Activated naive CD8-positive, alpha-beta T cell treated with anti-CD3 and anti-CD28 coated beads, Interleukin-2, amount 50 U/mL, for 24 hours (primary cell): ENCODE measurements at places on chromosomes 12 and 14.

DNA sequence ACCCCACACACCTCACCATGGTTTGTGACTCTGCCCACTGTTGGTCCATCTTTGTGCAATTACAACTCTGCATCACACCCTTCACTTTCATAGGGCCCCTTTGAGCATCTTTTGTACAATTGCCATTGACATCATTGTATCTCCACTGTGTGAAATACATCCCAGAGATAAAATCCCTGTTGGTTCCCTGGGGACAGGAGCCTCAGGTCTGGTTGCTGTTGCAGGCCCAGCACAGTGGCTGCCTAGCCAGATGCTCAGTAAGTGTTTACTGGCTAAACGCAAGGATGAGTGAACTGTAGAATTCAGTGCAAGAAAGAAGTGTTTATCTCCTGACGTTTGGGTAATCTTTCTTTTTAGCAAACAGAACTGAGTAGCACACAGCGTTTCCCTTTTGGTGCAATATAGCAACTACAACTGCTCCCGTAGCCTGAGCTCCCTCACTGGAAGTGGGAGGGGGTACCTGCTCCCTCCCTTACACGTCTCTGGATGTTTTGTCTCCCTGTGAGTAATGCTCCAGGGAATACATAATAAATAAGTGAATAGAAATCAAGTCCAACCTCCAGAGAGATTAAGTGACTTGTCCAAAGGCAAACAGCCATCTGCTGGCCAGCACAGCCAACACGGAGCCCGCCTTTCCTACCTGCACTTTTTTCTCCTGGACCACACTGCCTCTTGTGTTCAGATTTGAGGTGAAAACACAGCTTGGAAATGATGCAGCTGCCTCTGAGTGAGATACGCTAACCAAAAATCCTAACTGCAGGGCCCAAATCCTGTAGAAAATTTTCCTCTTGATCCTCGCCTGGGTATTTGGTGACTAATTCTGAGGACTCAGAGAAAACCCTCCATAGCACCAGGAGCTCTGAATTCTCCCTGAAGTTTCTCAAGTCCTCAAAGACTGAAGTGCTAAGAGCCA is 27.4 kb downstream of the GALNT16 start:
- no peak for DNase-seq

- DNase-seq = no peak
Measured at GRCh38 chr12:129101816-129102215, 248.5 kb downstream of the GLT1D1 start.

GRCh38 chr14:26209699-26210098 is 388.1 kb downstream of the NOVA1 start:
- no peak for DNase-seq

DNA sequence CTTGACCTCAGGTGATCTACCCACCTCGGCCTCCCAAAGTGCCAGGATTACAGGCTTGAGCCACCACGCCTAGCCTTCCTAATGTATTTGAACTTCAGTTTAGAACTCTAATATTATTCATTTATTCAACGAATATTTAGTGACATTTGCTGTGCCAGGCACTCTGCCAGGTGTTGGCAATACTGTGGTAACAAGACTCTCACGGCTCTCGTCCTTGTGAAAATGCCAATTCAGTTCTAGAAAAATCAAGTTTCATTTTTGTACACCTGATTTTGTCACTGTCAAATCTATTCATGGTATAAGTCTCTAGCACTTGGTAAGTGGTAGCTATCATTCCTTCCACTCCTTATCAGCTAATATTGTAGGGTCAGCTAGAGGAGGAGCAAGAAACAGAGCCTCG is 6.3 kb upstream of the PWP1 start:
- no peak for DNase-seq

DNA sequence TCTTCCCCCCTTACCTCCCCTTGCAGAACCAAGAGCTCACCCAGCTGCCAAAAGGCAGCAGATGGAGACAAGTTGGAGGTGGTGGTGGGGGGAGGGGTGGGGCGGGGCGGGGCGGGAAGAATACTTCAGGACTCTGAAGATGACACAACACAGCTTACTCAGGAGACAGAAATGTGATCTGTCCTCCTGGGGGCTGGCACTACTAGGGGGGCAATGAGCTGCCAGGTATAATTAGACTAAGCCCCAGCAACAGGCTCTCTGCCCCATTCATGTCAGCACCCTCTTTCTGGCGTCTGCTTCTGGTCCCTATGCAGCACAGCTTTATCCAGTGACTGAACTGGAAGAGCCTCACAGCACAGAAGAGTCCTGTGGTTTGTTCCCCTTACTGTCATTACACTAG is 407.0 kb downstream of the MED13L start:
- no peak for DNase-seq

- DNase-seq = no peak
Measured at GRCh38 chr12:116314477-116314876, 37.0 kb upstream of the MED13L start.

DNA sequence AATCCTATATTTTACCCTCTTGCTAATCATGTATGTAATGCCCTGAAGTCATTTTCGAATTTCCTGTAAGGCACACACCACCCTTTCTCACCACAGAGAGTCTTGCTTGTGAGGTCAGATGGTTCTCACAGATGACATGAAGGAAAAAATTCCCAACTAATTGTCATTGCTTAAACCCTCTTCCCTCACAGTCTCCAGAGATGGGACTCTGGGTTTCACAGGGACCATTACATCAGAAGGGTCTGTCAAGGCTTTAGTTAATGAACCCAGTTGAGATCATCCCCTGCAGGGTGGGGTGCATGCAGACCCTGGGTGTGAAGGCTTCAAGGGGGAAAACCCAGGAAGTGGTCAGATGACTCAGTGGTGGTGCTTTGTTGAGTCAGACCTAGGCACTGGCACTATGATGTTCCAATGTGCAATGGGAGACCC is 229.6 kb downstream of the BCAT1 start:
- DNase-seq = peak; percentile 64

GRCh38 chr14:24427537-24428508 is 1.6 kb downstream of the CBLN3 start:
- DNase-seq = no peak

DNA sequence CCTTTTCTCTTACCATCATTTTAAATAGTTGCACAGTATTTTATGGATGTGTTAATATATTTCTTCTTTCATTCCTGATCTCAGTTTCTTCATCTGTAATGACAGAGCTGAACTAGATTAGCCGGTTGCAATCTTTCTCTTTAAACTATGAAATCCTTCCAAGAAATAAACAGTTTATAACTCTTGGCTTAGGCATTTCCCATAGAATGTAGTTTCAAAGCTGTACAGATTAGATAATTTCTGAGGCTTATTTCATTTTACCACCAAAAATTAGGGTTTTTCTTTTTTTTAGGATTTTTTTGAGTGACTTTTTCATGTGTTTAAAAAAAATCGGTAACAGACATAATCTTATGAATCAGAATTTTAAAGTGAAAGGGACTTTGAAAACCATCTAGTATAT is 144.0 kb downstream of the RAD51B start:
- no peak for DNase-seq

DNA sequence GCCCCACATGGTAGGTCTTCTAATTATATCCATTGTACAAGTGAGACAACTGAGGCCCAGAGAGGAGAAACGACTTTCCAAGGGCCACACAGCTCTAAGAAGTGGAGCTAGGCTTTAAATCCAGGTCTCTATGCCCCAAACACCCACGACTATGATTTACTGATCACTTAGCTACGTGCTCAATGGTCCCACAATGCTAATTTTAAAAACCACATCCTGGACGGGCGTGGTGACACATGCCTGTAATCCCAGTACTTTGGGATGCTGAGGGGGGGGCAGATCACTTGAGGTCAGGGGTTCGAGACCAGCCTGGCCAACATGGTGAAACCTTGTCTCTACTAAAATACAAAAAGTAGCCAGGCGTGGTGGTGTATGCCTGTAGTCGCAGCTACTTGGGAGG is 8.4 kb upstream of the MLEC start:
- DNase-seq = peak; percentile 11

DNA sequence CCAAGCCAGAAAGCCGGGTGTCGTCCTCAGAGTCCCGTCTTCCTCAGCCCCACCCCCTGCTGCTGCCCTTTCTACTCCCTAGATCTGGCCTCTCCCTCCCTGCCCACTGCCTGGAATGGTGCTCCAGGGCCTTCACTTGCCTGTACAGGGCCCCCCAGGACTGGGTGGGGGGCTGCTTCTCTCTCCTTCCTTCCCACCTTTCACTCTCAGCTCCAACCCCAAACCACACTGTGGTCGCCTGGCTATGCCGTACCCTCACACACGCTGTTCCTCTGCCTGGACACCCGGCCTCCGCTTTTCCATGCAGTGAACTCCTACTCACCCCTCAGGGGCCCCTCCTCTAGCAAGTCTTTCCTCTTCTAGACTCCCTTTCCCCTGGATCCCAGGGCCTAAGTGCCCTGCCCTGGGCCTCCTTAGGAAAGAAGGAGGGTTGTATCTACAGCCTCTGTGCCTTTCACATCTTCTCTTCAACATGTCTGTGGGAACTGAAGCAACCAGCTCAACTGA is 25.5 kb upstream of the DIO3 start:
- no peak for DNase-seq

DNA sequence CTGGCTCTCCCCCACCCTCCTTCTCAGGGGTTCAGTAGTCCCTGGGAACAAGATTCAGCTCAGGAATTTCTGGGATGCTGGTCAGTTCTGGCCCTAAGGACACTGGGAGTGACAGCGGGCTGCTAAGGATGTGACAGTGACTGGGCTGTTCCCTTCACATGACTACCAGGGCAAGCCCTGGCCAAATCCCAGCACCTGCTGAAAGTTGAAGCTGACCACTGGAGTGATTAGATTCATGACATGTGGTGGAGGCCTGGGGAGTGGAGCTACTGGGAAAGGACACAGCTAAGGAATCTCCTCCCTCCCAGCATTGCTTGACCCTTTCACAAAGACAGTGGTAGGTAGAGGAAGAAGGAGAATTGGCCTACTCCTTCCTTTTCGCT is 204.9 kb downstream of the DAD1 start:
- DNase-seq = no peak

DNA sequence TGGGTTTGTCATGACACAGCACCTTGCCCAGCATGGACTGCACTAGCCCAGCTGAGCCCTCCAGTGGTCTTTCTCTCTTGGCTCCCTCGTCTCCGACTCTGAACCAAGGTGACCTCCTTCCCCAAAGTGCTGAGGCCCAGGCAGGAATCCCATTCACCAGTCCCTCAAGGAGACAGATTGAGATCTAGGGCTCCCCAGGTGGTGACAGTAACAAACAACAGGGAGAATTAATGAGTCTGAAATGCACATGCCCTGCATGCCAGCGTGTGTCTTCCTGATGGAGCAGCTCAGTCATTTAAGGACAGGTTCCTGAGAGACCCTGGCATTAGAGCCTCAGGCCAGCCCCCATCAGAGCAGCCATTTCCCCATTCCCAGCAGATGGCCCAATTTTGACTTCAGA is 51.4 kb upstream of the OAS1 start:
- DNase-seq = no peak

- DNase-seq = no peak
Measured at GRCh38 chr14:28012629-28013415, 753.8 kb upstream of the FOXG1 start.

GRCh38 chr12:121515615-121516014 is 65.2 kb downstream of the KDM2B start:
- DNase-seq = no peak

DNA sequence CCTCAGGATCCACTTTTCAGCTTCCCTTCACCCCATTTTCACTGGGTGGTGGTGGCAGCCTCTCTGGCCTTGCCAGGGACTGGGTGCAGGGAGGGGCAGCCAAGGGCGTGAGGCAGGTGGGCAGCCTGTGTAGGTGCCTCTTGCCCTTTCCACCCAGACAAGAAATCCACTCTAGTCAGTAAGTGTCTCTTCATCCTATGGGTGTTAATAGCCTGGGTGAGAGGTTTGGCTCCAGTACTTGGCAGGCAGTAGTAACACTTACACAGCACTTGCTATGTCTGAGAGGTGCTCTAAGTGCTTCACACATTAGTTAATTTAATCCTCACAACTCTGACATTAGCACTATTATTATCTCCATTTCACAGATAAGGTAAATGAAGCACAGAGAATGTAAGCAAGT is 171.9 kb downstream of the EMP1 start:
- DNase-seq = no peak

DNA sequence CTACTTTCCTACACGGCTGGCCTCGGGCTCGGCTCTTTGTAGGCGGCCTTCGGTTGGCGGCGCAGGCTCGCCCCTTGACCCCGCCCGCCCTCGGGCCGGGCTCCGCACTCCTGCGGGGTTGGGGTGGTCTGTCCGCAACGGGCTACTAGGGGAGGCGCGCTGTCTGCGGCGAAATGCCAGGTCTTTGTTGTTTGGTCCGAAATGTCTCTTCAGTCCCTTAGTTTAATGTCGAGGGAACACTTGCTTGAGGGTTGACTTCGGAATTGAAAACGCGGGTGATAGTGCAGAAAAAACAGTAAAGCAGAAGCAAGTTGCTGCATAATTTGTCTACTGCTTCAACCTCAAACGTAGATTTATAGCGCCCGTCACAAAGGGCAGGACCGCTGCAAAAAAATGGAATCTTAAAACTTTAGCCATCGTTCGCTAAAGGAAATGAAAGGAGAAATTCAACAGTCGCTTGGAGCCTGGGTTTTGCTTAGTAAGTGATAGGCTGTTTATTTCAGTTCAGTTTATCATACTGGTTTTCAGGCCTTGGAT is 390 bp downstream of the JKAMP start:
- no peak for DNase-seq

DNA sequence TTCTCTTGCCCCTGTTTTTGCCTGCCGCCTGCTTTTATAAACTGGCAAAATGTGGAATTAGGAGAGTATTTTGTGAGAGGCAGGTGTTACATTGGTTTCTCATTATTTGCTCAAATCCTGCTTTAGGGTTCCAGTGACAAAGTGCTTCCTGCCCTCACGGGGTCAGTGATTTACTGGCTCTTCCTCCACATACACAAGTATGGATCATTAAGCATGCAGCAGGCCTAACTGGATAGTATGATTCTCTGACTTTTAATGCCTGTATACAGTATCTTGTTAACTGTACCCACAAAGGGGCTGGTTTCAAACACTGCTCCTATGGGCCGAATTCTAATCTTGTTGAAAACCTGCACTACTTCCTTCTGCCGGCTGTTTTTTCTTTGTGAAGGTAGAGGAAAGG is 63.2 kb downstream of the PTCSC3 start:
- DNase-seq = no peak

GRCh38 chr12:4153343-4153892 is 120.1 kb upstream of the CCND2 start:
- peak; percentile 80 for DNase-seq

GRCh38 chr12:113048716-113049127 is 7.8 kb upstream of the DTX1 start:
- DNase-seq = peak; percentile 67

DNA sequence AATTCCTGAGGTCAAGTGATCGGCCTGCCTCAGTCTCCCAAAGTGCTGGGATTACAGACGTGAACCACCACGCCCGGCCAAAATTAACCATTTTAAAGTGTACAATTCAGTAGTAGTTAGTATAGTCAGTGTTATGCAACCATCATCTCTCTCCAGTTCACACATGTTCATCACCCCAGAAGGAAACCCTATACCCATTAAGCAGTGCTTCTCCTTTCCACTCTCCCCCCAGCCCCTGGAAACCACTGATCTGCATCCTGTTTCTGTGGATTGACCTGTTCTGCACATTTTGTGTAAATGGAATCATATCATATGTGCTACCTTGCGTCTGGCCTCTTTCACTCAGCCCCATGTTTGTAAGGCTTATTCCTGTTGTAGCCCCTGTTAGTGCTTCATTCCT is 52.2 kb downstream of the PHETA1 start:
- no peak for DNase-seq

- no peak for DNase-seq
Measured at GRCh38 chr12:131852551-131853299, 24.5 kb downstream of the MMP17 start.

GRCh38 chr14:50804181-50804721 is 26.7 kb downstream of the NIN start:
- no peak for DNase-seq
